ENCODE measurements at places on chromosomes 16 and 17.

GRCh38 chr16:49587511-49587910 lies 213.9 kb downstream of the C16orf78 start:
- H3K27me3 ChIP-seq = no peaks in the 10 kb centered on the region
- no peak overlapping the region for H3K27ac ChIP-seq
- H3K36me3 ChIP-seq = no peaks in the 10 kb centered on the region
- H3K4me1 ChIP-seq = peaks cover 5% of the 10 kb centered on the region
- no peak overlapping the region for H3K4me3 ChIP-seq

GRCh38 chr16:3904875-3905274 lies 24.4 kb upstream of the CREBBP start:
- no peak overlapping the region for H3K27ac ChIP-seq
- H3K4me1 ChIP-seq = no peaks in the 10 kb centered on the region
- H3K4me3 ChIP-seq = no peak overlapping the region
- no peaks in the 10 kb centered on the region for H3K27me3 ChIP-seq
- no peak for DNase-seq

- no peak for DNase-seq
- no peaks in the 10 kb centered on the region for H3K36me3 ChIP-seq
- H3K27me3 ChIP-seq = no peaks in the 10 kb centered on the region
- no peak overlapping the region for H3K27ac ChIP-seq
Observed at GRCh38 chr16:19639986-19640421, 78.0 kb downstream of the KNOP1 start.

- no peak overlapping the region for H3K4me3 ChIP-seq
- no peaks in the 10 kb centered on the region for H3K36me3 ChIP-seq
- H3K4me1 ChIP-seq = no peaks in the 10 kb centered on the region
- H3K27ac ChIP-seq = no peak overlapping the region
- DNase-seq = no peak
- no peaks in the 10 kb centered on the region for H3K27me3 ChIP-seq
Observed at GRCh38 chr17:73560661-73561060, 83.6 kb downstream of the SDK2 start.

DNA sequence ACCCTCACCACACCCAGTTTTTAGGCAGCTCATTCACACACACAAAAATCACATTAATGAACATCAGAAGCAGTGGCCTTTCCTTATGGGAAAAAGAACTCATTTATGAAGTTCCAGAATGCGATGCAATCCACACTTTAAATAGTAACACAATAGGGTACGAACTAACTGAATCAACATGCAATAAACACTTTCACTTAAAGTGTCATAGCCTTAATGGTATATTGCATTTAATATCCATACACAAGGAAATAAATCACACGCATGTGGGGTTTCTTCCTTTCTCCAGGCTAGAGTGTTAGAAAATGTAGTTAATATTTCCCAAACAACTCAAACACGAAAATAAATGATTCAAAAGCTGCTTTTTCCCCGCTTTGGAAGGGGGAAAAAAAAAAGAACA lies 19.7 kb downstream of the ADCY9 start:
- no peak overlapping the region for H3K4me3 ChIP-seq
- no peaks in the 10 kb centered on the region for H3K4me1 ChIP-seq
- H3K27me3 ChIP-seq = no peaks in the 10 kb centered on the region
- no peak overlapping the region for H3K27ac ChIP-seq
- H3K36me3 ChIP-seq = no peaks in the 10 kb centered on the region
- no peak for DNase-seq

DNA sequence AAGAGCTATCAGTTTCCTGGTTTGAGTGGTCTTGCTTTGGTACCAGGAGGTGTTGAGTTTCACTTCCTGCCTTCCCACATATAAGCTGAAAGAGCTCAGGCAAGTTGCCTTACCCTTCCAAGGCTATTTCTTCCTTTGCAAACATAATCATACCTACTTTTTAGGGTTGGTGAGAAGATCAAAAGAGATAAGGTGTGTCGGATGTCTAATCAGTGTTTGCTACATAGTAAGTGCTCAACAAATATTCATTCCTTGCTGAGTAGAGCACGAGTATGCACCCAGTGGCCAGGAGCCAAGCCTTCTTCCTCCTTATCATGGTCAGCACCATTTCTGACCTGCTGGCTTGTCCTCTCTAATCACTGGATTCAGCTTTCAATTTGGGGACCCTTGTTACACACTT lies 12.7 kb upstream of the TMEM98 start:
- DNase-seq = no peak
- no peak overlapping the region for H3K27ac ChIP-seq
- H3K4me1 ChIP-seq = peaks cover 3% of the 10 kb centered on the region
- H3K27me3 ChIP-seq = no peaks in the 10 kb centered on the region

DNA sequence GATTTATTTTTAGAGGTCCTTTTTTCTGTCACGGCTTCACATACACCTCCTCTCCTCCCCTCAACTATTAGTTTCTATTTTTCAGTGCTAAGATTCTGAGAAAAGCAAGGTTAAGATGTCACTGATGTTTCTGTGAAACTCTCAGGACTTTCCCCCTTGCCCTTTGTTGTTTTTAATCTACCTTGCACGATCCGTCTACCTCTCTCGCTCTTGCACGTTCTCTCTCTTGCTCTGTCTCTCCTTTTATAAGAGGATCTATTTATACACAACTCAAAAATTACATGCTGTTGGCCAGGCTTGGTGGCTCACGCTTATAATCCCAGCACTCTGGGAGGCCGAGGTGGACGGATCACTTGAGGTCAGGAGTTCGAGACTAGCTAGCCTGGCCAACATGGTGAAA lies 43.6 kb downstream of the RPA1 start:
- H3K27ac ChIP-seq = no peak overlapping the region
- no peaks in the 10 kb centered on the region for H3K4me1 ChIP-seq
- no peak for DNase-seq
- H3K4me3 ChIP-seq = no peak overlapping the region

DNA sequence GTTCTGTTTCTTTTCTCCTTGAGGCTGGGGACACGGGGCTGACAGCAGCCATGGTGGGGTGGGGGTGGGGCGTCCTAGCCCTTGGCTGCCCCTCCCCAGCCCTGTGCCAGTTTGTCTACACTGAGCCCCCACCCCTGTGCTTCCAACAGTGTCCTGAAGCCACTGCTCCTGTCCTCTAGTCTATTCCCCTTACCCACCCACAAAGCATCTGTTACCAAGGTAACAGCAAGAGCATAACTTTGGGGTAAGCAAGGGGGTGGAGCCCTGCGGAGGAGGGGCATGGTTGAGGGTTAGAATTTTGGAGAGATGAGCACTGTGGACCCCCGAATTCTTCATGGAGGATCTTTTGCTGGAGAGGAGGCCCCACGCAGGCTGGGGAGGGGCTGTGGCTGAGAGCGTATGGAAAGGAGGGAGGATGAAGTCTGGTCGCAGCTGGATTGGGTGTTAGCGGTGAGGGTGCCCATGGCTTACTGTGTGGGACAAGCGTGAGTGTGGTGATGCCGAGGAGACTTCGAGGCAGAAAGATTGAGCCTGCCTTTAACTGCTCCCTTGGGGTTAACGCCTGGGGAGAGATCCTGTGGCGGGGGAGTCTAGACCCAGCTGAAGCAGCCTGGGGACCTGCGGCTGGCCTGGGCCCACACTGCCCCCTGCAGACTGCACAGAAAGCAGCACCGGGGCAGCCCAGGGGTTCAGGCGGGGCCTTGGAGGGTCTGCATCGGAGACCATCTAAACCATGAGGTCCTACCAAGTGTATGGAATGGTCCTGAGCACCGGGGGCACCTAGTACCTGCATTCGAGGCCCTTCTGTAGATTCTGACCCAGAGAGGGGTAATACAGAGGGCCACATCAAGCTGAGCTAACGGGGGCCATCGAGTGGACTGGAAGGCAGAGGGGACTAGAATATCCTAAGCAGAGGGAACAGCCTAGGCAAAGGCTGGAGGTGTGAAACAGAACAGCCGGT lies 6.1 kb upstream of the STAC2 start:
- no peaks in the 10 kb centered on the region for H3K4me1 ChIP-seq
- no peak overlapping the region for H3K27ac ChIP-seq
- no peak overlapping the region for H3K4me3 ChIP-seq
- no peak for DNase-seq

- no peak overlapping the region for H3K27ac ChIP-seq
- H3K27me3 ChIP-seq = no peaks in the 10 kb centered on the region
- peaks cover 2% of the 10 kb centered on the region for H3K4me1 ChIP-seq
Observed at GRCh38 chr17:73371285-73371684, 59.5 kb upstream of the CDC42EP4 start.

DNA sequence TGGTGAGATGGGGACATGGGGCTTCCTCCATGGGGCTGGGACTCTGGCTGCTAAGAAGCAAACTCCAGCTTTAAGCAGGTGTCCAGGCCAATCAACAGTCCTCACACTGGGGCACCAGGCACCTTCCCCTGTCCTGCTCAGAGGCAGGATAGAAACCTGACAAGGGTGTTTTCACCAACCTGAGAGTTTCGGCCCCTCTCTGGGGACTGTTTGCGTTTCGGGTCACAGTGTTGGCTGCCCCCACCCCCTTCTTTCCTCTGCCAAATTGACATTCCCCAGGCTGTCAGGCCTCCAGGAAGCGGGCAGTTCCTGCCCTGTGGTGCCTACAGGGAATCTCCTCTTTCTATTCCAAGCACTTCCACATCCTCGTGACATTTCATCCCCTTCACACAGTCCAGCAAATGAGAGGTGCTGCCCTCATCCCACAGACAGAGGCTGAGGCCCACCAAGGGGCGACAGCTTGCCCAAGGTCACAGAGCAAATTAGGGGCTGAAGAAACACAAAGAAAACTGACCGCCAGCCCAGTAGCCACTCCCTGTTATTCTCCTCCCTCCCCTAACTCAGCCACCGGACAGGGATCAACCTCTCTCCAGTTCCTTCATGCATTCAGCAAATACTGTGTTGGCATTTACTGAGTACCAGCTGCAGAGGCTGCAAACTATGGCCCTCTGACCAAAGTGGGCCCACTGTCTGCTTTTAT lies 38.0 kb downstream of the MMP15 start:
- H3K4me3 ChIP-seq = no peak overlapping the region
- H3K27ac ChIP-seq = no peak overlapping the region
- no peaks in the 10 kb centered on the region for H3K36me3 ChIP-seq

GRCh38 chr17:6460531-6461161 lies 16.4 kb downstream of the PIMREG start:
- no peaks in the 10 kb centered on the region for H3K36me3 ChIP-seq
- no peak overlapping the region for H3K27ac ChIP-seq
- peaks cover 13% of the 10 kb centered on the region for H3K4me1 ChIP-seq
- no peak overlapping the region for H3K4me3 ChIP-seq

DNA sequence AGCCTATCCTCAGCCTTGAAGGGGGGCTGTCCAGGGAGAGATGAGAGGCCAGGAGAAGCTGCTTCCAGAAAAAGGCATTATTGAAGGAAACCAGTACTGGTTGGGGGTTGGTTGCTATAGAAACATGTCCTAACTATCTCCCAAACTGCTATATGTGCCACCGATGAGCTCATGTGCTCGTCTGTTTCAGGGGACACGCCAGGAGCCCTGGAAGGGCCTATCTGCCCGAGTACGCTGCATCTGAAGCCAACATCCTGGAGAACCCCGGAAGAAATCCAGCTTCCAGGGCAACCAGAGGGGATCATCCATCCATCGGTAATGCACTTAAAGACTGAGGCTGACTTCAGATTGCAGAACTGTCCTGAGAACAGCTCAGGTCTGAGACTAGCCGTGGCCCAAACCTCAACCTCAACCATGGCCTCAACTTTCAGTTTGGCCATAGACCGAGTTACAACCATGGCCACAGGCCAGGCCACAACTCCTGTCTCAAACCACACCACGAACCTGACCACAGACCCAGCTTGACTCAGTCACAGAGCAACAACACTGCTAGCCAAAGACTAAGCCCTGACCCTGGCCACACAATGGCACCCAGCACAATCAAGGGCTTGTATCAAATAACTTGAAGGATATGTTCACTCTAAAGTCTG lies 10.2 kb downstream of the PITPNM3 start:
- H3K4me3 ChIP-seq = no peak overlapping the region
- peaks cover 10% of the 10 kb centered on the region for H3K4me1 ChIP-seq
- no peaks in the 10 kb centered on the region for H3K36me3 ChIP-seq
- no peak overlapping the region for H3K27ac ChIP-seq

DNA sequence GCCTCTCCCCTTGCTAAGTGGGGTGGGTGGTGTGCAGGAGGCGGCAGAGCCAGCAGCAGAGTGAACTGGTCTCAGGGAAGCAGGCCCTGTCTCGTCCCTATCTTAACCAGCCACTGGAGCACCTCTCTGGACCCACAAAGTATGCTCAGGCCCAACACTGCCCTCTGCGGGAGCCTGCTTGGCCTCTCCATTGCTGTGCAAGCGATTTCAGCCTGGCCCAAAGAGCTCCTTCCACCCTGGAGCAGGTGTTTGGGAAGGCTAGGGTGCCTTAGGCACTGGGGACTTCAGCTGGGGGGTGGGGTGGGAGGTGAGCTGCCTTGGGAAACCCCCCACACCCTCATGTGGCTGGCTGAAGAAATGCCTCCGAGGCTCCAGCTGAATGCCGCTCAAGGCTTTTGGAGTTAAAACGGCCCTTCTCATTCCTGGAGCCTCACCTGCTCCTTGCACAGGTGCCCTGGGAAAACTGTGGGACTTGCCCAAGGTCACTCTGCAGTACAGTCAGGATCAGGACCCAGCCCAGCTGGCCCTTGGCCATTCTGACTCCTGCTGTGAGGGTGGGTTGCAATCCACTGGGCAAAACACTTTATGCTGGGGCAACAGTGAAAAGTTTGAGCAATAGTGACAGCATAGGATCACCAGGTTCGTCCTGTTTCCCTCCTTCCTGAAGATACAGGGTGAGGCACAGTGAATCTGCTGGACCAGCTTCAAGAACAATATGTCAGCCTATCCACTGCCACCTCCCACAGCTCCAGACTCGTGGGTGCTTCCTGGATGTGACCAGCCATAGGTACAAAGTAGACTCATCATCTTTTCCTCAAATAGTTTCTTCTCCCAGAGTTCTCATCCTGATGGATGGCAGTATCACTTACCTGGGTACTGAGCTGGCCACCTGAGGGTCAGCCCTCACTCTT lies 5.9 kb upstream of the UBE2O start:
- no peaks in the 10 kb centered on the region for H3K27me3 ChIP-seq
- H3K27ac ChIP-seq = no peak overlapping the region
- no peaks in the 10 kb centered on the region for H3K36me3 ChIP-seq
- H3K4me1 ChIP-seq = no peaks in the 10 kb centered on the region
- DNase-seq = no peak
- H3K4me3 ChIP-seq = no peak overlapping the region

DNA sequence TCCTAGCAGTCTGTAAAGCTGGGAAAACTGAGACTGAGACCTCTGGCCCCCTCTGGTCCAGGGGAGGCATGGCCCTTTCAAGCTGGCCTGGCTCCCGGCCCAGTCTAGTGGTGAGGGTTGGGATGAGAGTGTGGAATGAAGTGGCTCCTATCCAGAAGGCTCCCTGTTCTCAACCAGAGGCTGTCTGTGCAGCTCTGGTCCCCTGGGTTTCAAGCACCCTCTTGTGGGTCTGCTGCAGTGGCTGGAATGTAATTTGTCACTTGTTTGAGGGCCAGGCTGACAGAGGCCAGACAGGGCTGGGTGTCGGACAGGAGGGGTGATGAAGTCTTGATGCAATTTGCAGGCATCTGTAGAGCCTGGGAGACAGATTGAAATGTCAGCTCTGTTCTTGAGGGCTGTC lies 22.1 kb upstream of the PHF12 start:
- DNase-seq = no peak
- no peak overlapping the region for H3K4me3 ChIP-seq
- H3K27ac ChIP-seq = no peak overlapping the region
- no peaks in the 10 kb centered on the region for H3K27me3 ChIP-seq
- H3K4me1 ChIP-seq = peaks cover 7% of the 10 kb centered on the region

Data from iPS DF 6.9 (cell line).